CD4-positive, alpha-beta T cell treated with Interleukin-15 for 4 hours (primary cell): ENCODE measurements at places on chromosomes 11 and 22.
A peak's percentile ranks its signal among the peaks of the same experiment; 100 is the strongest.

GRCh38 chr11:99240192-99241030 lies 219.7 kb downstream of the CNTN5 start:
- DNase-seq: no peak

DNA sequence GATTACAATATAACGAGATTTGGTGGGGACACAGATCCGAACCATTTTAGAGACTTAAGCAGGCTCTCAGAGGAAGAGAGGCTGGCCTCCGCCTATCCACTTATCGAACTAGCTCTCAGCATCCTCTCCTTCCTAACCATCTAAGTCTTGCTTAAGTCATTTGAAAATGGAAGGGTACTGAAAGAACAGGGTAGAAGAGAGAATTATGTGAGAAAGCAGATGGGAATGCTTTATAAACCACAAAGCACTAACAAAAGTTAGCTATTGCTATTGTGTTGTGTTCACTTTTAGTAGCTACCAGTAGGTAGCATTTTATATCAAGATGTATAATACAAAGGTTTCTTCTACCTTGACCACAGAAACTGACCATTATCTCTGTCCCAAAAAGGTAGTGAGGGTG lies 153.4 kb upstream of the CADM1 start:
- DNase-seq: no peak

GRCh38 chr22:21754523-21754922 lies 18.9 kb upstream of the YPEL1 start:
- no peak for DNase-seq

DNA sequence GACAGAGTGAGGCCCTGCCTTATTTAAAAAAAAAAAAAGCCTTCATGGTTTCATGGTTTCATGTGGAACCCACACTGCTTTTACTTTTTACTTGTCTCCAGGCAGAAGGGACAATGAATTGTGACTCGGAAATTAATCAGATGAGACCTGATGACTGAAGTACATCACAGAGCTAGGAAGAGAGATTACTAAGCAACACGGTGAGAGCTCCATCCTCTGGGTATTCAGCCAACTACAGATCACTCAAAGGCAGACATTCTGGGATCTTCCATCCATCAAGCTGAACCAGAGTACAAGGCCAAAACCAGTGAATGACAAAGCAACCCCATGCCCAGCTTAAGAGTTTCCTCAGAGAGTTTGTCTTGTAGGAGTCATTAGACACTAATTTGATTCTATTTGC lies 433.2 kb downstream of the SOX6 start:
- no peak for DNase-seq

- no peak for DNase-seq
Observed at GRCh38 chr22:37231406-37232139, 12.5 kb downstream of the RAC2 start.

GRCh38 chr11:118635642-118636041 lies 28.2 kb downstream of the PHLDB1 start:
- DNase-seq: no peak

DNA sequence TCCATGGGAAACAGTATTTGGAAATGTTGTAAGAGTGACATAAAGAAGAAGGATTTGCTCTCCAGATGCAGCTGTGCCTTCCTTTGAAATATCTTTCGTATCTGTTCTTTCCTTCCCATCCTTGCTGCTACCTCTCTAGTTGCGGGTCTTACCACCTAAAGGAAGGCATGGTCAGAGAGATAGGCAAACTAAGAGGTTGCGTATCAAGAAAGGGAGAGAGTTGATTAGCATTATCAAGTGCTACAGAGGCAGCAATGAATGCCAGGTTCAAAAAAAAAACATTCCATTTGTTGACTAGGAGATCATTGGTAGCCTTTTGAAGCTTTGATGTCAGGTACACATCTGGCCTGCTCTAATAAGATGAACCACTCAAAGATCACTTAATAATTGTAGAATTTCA lies 4.6 kb downstream of the GTPBP1 start:
- DNase-seq: no peak

- peak; percentile 64 for DNase-seq
Observed at GRCh38 chr22:45863981-45864751, 112.8 kb downstream of the WNT7B start.

- no peak for DNase-seq
Observed at GRCh38 chr11:108751444-108751843, 86.6 kb downstream of the DDX10 start.

DNA sequence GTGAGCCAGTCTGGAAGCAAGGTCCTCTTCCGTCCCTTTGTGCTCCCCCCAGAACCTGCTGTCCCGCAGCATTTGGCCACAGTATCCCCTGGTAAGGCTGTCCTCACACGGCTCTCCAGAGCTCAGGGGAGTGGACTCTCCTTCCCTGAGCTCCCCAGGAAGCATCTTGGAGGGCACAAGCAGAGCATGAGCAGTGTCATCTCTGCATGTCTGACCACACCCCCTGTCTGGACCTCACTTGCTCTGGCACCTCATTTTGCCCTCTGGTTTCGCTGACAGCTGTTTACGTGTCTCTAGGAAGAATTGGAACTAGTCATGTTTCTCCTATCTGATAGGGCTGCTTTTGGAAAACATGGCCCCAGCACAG lies 15.5 kb downstream of the DCPS start:
- no peak for DNase-seq

GRCh38 chr11:36358436-36358835 lies 62.3 kb downstream of the PRR5L start:
- DNase-seq: no peak

- no peak for DNase-seq
Observed at GRCh38 chr11:65456418-65456817, 33.8 kb downstream of the NEAT1 start.

GRCh38 chr11:128156486-128156885 lies 430.9 kb downstream of the ETS1 start:
- no peak for DNase-seq

DNA sequence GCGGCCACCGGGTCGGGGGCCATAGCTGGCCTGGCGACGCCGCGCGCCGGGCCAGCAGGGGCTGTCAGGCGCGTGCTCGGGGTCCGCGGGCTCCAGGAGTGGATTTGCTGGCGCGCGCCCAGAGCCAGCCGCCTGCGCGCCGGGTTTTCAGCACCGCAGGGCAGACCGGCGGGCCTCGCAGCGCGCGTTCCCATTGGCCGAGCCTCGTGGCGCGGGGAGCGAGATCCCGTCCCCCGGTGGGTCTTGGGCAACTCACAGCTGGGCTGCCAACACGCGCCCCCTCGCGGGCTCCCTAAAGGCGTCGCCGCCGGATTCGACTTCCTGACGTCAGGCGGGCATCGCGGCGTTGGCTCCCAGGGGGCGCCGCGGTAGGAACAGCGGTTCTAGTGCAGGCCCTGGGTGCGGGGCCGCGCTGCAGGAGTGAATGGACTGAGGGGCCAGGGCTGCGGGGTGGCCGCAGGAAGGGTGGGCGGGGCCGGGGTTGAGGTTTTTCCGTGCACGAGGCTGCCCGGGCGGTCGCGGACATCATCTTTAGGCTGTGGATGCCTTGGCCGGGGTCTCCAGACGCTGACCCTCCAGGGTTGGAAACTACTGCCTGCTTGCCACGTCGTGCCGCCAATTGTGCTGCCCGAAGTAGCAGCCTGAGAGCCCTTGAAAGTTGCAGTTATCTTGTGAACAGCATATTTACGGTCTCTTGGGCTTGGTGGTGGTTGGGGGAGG lies at the start of gene FADS1:
Gene FADS1 (minus strand): TSS at position 268 of the 720 bp plus-strand sequence. CDS start 74 bp downstream, at position 194.
- peak; percentile 63 for DNase-seq

- DNase-seq: no peak
Observed at GRCh38 chr11:122488892-122489706, 166.4 kb upstream of the UBASH3B start.

- peak; percentile 69 for DNase-seq
Observed at GRCh38 chr22:21712751-21713427, 22.7 kb downstream of the YPEL1 start.

DNA sequence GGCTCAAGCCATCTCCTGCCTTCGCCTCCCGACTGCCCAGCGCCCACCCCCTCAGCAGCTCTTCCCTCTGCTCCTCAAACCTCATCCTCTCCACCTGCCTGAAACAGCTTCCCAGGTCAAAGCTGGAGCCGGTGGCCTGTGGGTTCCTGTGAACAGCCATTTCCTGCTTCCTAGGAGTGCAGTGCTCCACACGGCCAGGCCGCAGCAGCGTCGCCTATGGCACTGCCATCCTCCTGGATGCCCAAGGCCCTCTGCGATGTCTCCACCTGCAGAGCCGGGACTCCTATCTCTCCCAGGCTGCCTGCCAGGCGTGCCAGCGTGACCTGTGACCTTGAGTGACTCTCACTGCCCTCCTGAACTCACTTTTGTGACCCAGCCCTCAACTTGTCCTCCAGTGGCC lies 24.6 kb downstream of the PPM1F start:
- DNase-seq: no peak

DNA sequence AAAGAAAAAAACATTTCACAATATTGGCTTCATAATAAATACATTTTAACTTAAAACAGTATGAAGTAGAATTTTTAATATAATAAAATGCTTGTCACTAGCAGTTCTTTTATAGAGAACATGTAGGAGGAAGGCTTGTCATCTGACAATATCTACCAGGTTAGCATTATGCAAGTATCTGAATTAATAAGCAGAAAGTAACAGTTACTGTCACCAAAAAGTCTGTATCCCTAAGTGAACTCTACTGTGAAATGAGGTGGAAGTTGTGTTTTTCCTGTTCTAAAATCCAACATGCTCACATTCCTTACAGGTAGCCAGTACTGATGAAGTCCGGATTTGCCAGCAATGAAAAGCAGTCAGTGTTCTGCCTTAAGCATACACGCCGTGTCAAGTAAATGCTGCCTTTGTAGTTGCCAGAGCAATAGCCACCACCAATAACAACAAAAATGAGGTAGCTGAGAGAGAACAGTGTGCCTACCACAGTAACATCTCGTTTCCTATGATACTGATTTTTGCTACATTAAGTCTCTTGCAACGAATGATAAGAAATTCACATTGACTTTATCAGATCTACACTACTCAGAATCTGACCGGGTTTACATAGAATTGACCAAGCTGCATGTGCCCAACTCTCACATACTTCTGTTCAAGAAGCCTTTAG lies 95.5 kb downstream of the SIK3 start:
- DNase-seq: peak; percentile 72
